ENCODE measurements at places on chromosomes 12 and 14.

GRCh38 chr14:64685371-64686281 is 18.6 kb upstream of the PLEKHG3 start:
- no peak for DNase-seq

GRCh38 chr14:99578541-99579101 is 25.4 kb downstream of the CCDC85C start:
- no peak for DNase-seq

GRCh38 chr12:108004319-108004718 is 124.8 kb upstream of the WSCD2 start:
- DNase-seq = no peak

- DNase-seq = no peak
Measured at GRCh38 chr12:101799774-101800173, 31.0 kb downstream of the GNPTAB start.

GRCh38 chr12:56151672-56152131 is 685 bp upstream of the MYL6B start:
- DNase-seq = peak; percentile 79

- DNase-seq = no peak
Measured at GRCh38 chr14:52802597-52802996, 11.2 kb upstream of the GNPNAT1 start.

DNA sequence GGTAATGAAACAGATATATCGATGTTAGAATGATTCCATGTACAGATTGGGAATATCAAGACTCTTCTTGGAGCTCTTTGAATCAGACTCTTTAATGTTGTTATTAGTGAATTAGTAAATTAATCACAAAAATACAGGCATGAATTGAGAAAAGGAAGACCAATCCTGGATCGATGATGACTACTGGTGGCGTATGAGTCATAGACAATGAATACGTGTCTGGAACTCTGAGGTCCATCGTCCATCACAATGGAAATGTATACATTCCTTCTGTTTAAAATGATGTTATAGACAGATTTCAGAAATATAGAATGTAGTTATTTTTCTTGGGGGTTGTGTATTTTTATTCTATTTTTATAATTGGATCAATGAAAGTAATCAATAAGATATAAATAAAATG is 80.2 kb upstream of the RTL1 start:
- DNase-seq = no peak

- DNase-seq = no peak
Measured at GRCh38 chr14:32421781-32422180, 92.7 kb downstream of the AKAP6 start.

DNA sequence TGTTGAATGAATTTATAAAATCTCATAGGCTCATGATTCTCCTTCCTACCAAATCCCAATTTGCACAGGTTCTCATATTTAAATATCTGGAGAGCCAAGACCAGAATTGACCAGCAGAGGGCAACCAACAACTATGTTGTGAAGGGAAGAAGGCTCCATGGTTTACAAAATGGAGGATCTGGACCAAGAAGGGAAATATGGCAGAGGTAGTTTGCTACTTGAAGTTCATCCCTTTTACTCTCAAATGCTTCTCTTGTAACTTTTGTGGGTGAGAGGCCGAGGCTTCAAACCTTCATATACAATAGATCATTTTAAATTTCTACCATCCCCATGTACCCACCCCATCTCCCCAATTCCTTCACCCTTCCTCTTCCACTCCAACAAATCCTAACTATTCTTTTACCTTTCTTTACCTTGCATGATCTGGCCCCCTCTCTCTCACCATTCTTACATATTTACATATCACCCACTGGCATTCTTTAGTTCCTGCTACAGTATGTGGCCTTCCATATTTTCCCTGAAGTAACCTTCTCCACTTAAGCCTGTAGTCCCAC is 3.8 kb upstream of the SMARCC2 start:
- DNase-seq = peak; percentile 74

DNA sequence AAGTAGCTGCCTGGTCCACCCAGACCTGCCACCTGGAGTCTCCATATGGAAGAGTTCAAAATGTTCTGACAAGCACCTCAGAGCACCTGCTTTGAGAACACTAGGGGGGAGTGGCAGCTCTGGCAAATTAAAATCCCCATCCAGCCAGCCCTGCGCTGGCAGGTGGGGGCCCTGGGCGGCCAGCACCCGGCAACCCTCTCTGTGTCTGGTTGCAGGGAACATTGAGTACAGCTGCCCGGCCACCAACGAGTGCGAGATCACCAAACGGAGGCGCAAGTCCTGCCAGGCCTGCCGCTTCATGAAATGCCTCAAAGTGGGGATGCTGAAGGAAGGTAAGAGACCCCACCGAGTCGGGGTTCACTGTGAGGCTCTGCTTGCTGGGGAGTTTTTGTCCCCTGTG is 86.4 kb downstream of the ESRRB start:
- no peak for DNase-seq

- DNase-seq = no peak
Measured at GRCh38 chr14:87175175-87175574, 817.8 kb downstream of the GALC start.

DNA sequence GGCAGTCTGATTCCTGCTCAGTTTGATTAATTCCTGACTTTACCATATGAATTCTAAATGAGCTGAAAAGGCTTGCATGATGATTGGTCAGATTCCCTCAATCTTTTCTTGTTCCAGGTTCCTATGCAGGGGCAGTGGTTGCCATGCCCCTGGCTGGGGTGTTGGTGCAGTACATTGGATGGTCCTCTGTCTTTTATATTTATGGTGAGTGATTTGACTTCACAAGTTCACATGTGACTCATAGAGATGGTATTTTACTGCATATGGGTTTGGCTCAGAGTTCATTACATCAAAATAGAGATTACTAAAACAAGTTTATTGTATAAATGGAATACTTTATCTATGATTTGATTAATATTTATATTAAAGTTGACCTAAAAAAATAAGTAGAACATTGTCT is 44.8 kb downstream of the SLC17A8 start:
- DNase-seq = no peak

DNA sequence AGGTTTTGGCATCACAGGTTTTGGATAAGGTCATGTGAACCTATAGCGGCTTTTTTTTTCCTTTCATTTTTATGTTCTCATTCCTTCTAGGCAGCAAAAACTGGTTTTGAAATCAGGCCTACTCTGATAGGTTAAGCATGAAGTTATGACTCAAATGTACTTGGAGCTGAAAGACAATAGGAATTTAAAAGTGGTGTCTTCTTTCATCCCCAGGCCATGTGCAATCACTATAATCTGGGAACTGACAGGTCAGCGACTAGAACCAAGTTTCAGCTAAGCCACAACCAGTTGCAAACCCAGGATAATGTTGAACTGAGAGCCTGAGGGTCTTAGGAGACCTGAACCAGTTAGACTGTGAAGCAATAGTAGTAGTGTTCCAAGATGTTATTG is 74.3 kb downstream of the ANO6 start:
- no peak for DNase-seq

- peak; percentile 90 for DNase-seq
Measured at GRCh38 chr14:64294672-64295413, 672 bp upstream of the ESR2 start.

DNA sequence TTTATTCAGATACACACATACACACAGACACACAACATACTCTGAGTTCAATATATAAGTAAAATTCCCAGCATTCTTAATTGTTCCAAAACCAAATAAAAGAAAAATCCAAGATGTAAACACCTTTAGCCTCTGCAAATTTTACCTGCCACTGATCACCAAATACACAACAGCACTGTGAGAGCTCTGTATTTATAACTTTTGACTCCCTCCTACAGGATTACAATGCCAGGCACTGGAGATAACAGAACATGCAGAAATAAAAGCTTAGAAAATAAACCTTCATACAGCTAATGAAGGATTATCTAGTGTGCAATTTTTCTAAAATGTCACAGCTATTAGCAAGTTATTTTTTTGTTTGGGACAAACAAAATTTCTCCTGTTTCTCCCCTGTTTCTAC is 85.0 kb downstream of the TAOK3 start:
- DNase-seq = no peak

DNA sequence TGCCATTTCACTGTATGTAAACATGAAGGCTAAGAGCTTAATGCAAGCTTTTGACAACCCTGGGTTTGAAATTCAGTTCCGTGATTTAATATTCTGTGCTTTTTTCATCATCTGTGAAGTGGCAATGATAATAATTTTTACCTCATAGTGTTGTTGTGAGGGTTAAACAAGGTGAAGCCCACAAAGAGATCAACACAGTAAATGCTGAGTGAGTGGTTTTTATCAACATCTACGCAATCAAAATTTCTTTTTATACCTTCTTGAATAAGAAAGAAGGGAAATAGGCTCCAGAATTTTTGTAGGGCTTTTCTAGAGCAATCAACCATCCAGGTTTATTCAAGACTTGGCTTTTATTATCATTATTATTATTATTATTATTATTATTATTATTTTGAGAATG is 490.8 kb downstream of the SOX5 start:
- no peak for DNase-seq

DNA sequence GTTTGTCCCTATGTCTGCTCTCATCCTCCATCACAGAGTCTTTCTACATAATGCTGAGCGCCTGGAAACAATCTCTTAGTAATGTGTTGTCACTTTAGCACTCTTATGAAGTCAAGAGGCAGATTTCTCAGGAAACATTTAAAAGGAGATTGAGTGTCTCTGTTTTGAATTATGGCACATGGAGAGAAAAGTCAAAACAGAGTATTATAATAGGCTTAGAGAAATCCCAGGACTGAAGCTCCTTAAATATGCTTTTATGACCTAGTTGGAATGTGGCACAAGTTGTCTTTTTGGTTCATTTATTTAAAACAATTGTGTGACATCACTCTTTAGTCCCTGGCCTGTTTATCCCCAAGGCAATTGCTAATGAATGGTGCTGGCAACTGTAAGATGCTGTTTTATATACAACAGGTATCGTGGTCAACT is 117.8 kb upstream of the HIF1A start:
- no peak for DNase-seq

GRCh38 chr12:96020314-96021003 is 14.9 kb downstream of the LTA4H start:
- DNase-seq = peak; percentile 28

GRCh38 chr14:89325959-89326358 is 91.1 kb downstream of the FOXN3 start:
- no peak for DNase-seq

GRCh38 chr14:60093606-60094005 is 1.9 kb downstream of the PCNX4 start:
- DNase-seq = no peak

- DNase-seq = no peak
Measured at GRCh38 chr12:58976146-58976545, 55.8 kb upstream of the LRIG3 start.

DNA sequence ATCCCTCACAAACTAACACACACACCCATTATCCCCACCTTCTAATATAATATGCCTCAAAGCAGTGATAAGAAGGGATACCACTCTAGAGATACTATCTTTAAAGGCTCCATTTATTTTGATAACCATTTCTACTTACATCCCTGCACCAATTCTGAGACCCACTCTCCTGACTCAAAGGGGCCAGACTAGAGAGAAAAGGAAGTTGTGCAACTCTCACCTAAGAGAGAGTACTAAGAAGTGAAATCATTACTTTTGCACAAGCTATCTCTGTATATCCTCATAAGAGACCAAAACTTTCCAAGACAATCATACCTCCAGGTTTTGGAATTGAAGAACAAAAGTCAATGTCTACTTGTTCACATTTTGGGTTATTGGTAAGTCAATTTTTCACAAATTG is 45.4 kb upstream of the USP15 start:
- DNase-seq = no peak

DNA sequence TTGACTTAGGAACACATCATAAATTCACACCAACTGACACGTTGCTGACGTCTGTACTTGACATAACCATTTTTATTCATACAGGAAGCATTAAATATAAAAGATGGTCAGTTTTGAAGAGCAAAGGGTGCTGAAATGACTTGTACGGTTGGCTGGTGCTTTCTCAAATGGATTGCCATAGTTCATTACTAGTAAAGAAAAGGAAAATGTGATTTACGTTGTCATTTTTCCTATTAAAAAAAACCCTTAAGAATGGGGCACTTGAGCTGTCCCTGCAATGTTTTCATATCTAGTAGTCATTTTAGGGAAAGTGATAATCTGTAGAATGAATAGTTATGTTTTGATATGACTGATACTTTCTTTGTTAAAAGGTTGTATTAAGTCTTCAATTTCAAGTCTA is 22.5 kb upstream of the MANSC4 start:
- DNase-seq = no peak

DNA sequence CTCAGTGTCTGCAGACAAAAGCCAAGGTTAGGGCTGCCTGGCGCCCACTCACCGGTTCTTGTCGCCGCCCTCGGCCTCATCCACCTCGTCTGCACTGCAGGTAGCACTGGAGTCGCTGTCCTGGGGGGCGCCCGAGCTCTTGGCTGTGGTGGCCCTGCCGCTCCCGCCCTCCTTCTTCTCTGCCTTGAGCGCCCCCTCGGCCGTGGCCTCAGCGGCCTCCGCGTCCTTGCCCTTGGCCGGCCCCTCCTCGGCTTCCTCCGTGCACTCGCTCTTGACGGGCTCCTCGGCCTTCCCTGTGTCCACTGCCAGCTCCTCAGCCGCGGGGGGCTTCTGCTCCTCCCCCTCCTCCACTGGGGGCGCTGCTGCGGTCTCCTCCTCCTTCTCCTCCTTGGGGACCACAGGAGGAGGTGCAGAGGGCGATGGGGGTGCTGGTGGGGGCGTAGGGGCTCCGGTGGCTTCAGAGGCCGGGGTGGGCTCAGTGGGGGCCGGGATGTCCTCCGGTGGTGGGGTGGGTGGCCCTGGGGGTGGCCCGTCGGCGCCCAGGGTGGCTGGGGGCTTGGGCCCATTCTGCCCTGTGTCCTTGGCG is 77.2 kb downstream of the RFLNA start:
- DNase-seq = no peak

DNA sequence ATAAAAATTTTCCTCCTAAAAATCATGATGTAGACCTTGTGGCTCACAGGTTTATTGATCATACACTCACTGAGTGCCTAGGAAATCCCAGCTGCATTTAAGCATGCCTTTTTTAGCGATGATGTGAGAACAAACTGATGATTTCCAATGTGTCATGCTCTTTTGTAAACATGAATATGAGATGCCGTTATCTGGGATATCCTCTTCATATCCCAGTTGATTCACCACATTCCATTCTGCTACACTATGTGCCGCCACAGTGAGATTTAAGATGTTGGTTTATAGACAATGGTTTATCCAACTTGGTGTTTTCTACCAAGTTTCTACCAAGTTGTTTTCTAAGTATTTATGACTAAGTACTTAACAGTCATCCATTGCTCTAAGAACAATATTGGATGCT is 5.2 kb downstream of the OR4E1 start:
- DNase-seq = no peak

GRCh38 chr12:131643631-131644452 is 67.0 kb upstream of the SFSWAP start:
- DNase-seq = no peak

GRCh38 chr14:56059054-56059453 is 59.2 kb upstream of the PELI2 start:
- DNase-seq = no peak

- peak; percentile 75 for DNase-seq
Measured at GRCh38 chr14:92686900-92687427, 61.5 kb downstream of the LGMN start.

- no peak for DNase-seq
Measured at GRCh38 chr14:105281371-105282097, 19.3 kb downstream of the BRF1 start.

GRCh38 chr12:4030929-4031702 is 157.9 kb upstream of the PARP11 start:
- DNase-seq = peak; percentile 93
